ENCODE measurements at places on chromosomes 2 and 18.

DNA sequence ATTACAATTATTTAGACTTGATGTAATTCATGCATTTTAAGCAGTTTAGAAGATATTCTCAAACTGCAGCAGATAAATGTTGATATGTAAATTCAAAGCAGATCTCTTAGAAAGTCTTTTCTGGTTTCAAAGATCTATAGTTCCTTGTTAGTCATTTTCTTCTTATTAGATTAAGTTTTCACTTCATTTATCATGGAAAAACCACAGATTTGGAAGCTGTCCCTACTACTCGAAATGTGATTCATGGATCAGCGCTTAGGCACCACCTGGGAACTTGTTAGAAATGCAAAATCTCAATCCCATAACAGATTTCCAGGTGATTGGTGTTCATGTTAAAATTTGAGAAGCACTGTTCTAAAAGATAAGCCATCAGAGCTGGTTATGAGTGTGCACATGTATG, 92.8 kb upstream of the CDH2 start:
- DNase-seq: no peak

- DNase-seq: no peak
Observed at GRCh38 chr2:31197166-31197565, 20.1 kb downstream of the CAPN14 start.

GRCh38 chr2:15591373-15591691, 336 bp upstream of the DDX1 start:
- DNase-seq: no peak

DNA sequence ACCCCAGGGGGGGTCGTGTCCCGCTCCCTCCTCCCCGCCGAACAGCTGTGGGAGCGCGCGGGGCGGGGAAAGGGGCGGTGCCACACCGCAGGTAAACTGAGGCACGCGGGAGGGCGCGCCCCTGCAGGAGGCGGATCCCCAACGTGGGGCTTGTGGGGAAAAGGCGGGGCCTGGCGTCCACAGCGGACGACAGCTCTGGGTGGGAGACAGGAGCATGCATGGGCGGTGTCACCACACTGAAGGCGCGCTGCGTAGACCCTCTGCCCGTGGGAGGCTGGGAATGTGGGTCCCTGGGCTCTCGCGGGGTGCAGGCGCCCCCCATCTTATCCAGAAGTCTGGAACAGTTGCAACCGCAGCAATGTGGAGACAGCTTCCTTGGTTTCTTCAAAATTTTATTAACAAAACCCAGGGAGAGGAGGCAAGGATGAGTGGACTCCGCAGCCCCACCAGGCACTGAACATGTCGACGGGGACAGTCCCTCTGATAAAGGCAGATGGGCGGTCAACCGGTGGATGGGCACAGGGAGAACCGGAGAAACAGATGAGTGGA, 723 bp upstream of the MBD1 start:
- no peak for DNase-seq

DNA sequence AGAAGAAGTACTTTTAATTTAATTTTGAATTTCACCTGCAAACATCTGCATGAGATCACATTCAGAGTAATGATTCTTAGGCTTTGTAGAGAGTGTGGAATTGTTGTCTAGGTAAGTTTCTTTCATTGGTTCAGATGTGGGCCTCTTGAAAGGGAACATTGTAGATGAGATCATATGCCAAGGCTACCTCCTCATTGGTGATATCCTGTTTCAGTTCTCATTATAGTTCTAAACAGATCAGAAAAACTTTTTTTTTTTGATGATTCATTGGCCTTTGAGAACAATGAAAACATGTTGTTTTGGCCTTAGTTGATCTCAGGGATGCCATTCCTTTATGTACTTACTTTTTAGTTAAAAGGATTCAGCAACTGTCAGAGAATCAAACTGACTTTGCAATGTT, 44.5 kb downstream of the EML6 start:
- no peak for DNase-seq

GRCh38 chr2:197293252-197294007, 17.1 kb downstream of the ANKRD44 start:
- no peak for DNase-seq

DNA sequence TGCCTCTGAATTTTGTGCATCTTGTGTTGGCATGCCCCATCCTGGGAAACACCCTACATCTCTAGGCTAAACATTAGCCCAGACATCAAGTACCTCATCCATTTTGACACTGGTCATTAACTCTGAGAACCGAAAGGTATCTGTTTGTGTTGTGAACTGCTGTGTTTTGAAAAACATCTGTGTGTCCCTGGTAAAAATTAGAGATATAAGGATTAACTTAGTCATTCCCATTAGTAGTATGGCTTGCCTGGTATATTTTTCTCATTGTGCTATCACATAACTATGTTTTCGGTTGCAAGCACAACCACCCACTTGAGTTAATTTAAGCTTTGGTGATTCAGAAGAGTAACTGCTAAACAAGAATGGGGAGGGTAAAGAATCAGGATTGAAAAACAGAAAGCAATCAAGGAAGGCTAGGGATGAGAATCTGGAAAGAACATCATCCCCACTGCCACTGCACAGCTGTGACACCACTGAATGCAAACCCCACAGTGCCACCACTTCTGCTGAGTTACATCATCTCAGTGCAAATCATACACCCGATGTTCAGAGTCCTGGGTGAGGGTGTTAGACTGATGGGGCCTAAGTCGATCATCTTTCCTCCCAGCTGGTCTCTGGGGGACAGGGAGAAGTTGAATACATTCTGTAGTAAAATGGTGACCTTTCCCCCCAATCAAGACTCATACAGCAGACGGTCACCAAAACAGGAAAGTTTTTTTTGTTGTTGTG, 234.0 kb downstream of the EPHA4 start:
- DNase-seq: no peak

DNA sequence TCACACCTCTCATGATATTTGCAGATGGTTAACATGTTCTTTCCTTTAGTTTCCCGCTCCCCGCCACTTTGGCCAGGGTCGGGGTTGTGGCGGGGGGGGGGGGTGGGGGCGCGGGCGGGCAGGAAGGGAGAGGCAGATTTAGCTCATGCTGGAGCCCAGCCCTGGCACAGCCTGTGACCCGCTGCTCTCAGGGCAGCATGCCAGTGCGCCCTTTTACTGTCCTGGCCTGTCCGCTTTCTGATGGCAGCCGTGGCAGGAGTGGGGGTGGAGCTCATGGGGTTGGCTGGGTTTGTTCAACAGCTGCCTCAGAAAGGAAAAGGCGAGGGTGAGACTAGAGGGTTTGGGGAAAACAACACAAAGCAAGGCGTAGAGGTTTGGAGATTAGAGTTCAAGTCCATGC, 56.1 kb downstream of the TNP1 start:
- DNase-seq: no peak

- no peak for DNase-seq
Observed at GRCh38 chr2:207012461-207012860, 73.1 kb downstream of the CPO start.

- no peak for DNase-seq
Observed at GRCh38 chr18:6625481-6625880, 104.0 kb upstream of the ARHGAP28 start.

DNA sequence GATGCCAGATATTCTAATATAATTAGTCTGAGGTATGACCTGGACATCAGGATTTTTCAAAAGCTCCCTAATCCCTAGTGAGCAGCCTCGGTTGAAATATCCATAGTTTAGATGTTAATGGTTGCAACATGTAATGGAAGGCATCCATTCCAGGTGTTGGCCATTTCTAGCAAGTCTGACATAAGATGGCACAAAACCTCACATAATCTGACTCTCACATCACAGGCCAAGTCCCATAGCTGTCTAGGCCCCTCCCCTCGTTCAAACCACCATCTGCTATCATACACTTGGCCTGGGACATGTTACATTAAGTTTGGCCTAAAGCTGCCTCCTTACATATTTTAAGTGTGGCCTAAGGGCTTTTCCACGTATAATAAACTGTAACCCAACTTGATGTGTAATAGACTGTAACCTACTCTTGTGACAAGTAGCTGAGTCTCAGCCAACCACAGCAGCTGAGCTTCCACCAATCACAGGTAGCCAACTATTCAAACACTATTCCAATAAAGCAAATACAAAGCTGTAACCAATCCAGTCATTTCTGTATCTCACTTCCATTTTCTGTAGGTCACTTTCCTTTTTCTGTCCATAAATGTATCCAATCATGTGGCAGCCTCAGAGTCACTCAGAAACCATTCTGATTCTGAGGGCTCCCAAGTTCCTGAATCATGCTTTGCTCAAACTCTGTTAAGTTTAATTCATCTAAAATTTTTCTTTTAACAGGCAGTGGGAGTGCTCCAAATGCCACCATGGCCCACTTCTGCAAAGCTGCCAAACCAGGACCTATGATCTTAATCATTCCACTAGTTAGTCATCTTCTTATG, 59.4 kb downstream of the ADD2 start:
- DNase-seq: no peak

GRCh38 chr18:13913205-13913604, 2.1 kb downstream of the MC2R start:
- DNase-seq: no peak

DNA sequence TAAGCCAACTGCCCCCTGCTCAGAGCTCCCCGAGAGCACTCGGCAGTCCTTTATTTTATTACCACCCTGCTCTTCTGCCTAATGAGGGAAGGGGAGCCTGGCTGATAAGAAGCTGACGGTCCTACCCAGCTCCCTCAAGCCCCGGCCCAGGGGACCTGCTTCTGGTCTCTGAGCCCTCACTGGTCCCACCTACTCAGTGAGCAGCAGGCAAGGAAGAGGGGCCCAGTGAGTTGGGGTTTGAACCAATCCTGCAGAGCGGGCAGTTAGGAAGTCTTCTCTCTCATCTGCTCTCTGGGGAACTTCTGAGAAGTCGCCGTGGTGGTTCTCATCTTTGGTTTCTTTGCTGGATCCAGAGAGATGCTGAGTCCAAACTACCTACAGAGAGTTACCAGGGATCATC, 218.9 kb downstream of the NDUFA10 start:
- no peak for DNase-seq

GRCh38 chr2:178865999-178866398, 58.8 kb upstream of the TTN start:
- DNase-seq: no peak

- no peak for DNase-seq
Observed at GRCh38 chr2:30259827-30260679, 28.7 kb downstream of the LBH start.

All from activated CD4-positive, alpha-beta T cell treated with anti-CD3 and anti-CD28 coated beads, Interleukin-2, amount 50 U/mL, for 24 hours (primary cell).